Stimulated activated CD8-positive, alpha-beta memory T cell treated with anti-CD3 and anti-CD28 coated beads, Interleukin-15, amount 100 ng/mL, for 1 hour (primary cell): ENCODE measurements at places on chromosomes 12 and 14.

DNA sequence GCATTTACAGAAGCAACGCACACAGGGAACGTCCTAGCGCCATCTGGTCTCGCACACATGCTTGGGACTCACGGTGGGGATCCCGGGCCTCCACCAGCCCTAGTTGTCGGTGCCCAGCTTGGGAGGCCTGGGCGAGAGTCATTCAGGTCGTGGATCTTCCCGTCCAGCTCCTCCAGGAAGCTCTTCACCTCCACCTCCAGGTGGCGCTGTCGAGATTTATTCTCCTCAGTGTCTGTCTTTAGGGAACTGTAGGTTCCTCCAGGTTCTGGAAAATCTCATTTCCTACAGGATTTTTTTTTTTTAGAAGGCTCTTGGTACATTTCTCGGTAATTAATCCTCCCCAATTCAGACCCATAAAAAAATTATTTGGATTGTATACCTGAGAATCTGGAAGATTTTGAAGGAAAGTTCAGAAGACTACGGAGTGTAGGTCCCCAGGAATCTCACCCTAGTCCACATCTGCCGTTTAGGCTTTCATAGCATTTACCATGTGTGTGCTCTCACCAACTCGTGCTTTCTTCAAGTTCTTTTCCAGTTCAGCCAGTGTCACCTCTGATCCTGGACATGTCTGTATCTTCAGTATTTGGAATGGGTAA, 910.0 kb downstream of the TMEM121 start:
- DNase-seq: peak; percentile 47

GRCh38 chr12:12349711-12350665, at the start of gene MANSC1:
MANSC1 (minus strand) TSS chr12:12350242; CDS start chr12:12343314, 6,928 bp downstream.
- no peak for DNase-seq

DNA sequence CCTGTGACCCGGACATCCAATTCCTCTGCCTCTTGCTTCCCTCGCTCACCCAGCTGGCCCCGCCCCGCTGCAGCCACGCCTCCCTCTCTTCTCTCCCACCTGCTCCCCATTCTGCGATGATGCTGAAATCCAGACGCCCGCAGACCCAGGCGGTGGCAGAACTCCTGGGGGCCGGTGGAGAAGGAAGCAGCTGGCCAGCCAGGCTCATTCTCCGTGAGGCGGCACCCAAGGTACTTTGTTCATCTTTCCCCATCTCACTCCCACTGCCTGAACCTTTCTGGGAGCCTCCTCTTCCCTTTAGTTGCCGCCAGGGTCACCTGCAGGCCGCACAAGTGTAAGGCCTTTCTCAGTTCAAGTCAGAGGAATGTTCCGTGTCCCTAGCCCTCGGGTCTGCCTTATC, 35.7 kb downstream of the FOXN4 start:
- DNase-seq: no peak

DNA sequence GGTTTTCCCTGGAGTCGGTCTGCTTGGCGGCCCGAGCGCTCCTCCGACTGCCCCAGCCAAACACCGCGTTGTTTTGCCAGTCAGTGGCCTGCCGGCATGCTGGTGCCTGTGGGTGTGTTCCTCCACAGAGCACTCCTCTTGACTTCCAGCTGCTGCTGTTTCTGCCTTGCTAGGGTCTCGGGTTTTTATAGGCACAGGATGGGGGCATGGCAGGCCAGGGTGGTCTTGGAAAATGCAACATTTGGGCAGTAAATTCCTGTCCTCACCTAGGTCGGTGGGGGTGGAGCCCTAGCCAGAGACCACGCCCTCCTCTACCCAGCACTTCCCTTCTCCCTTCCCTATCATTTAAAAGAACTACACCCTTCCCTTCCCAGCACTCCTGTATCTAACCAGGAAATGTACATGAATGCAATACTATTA, 34.7 kb upstream of the VASH1 start:
- no peak for DNase-seq

DNA sequence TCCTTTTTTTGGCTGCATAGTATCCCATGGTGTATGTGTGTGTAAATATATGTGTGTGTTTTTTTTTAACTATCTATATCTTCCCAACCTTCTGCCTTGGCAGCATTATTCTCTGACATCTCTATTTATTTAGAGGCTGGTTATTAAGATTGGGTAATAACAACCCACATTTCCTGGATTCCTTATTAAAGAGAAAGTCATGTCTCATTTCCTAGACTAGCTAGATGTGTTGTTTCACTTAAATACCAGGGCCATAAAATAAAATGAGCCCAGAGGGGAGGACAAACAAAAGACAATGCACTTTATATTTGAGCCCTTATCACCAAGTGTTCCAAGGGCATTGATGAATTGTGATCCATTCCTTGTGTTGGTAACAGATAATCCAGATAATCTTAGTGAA, 169.1 kb downstream of the SLC5A8 start:
- DNase-seq: no peak

DNA sequence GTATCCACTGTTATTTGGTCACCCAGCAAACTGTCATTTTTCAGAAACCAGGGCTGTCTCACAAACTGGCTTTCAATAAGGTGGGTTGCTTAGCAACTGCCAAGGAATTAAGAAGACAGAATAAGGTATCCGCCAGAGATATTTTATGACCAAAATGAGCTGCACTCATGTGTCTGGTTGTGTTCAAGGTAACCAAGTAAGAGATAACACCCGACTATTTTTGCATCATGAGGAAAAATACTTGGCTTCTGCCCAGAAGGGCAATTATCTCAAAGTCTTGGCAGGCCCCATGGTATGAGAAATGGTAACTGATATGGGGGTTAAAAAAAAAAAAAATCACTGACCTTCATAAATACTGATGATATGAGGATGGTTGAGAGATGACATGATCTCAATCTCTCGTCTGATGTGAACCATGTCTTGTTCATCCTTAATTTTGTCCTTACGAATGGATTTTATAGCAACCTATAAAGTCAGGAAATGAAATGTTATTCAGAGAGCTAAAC, 32.6 kb downstream of the NUAK1 start:
- DNase-seq: no peak

GRCh38 chr14:39376667-39377403, 55.4 kb downstream of the FBXO33 start:
- DNase-seq: no peak
